ENCODE measurements at places on chromosomes 13 and 19.

- DNase-seq = no peak
These were observed 489.1 kb upstream of the TSHZ3 start for GRCh38 chr19:31838163-31838815.

GRCh38 chr13:30907121-30907861 lies 1.2 kb downstream of the MEDAG start:
- no peak for DNase-seq

- no peak for DNase-seq
These were observed 457.1 kb downstream of the KLF12 start for GRCh38 chr13:73677048-73677601.

DNA sequence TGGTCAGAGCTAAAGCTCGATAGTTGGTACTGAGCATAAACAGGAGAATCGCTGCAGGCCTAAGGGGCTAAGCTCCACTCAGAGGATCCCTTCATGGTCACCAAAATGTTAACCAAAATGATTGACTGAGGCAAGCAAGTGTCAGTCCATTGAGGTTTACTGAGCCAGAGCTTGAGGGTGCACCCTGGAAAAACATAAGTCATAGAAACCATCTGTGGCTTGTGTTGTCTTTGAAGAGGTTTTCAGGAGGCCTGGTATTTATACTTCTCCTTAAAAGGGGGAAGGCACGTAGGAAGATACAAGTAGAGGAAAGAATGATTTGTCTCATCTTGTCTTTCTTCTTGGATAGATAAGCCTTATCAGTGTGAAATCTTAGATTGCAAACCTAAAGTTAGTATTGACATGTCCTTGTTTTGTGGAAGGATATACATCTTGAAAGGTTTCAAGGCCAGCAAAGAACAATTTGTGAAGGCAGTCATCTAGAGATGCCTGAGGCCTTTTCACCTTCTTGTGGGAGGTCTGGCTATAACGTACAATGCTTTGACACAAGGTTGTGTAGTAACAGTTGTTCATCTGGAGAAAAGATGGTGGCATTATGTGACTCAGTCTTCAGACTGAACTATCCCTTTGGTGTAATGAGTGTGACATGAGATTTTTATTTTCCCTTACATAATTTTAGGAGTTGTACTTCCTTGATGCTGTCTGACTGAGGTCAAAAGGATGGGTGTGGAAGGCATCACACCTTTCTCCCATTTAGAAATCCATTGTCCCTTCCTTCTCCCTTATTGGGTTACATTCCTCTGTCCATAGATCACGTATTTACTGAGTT lies 14.7 kb upstream of the CEACAM6 start:
- no peak for DNase-seq

DNA sequence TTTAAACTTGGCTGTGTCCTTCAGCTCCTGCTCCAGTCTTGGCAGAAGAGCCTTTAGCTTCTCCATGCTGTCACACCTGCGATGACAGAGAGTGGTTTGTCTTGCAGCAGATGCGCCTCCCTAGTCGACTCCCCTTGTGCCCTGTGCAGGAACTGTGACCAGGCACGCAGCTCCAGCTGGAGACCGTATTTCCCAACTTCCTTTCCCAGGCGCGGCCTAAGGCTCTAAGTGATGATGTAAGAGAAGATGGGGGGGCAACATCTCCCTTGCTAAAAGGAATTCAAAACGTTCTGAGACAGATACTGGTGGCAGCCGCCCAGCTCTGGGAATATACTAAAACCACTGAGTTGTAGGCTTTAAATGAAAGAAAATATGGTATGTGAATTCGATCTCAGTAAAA lies 16.3 kb downstream of the DCUN1D2 start:
- no peak for DNase-seq

DNA sequence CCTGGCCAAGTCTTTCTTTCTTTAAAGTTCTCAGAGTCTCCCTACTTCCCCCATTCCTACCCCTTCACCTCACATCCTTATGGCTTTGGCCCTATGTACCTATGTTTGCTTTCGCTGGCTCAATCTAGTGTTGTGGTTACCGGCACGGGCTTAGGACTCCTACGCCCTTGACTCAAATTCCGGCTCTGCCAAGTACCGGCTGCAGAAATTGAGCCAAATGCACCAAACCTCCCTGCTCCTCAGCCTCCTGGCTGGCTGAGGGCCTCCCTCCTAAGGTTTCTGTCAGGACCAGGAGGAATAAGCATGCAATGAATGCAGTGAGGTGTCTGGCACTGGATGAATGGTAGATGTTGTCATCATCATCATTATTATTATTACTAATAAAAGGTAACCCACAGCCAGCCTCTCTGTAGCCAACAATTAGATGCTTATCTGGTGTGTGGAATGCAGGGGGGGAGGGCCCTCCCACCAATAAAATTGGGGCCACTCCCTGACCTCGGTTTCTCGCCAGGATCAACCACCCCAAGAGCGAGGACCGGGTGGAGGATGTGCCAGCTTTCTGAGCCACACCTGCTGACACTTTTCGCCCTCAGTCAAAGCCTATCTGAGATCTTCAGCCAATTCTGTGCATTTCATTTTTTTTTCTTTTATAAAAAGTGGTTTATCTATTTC lies 20.7 kb downstream of the KLK5 start:
- DNase-seq = no peak

GRCh38 chr13:42757678-42758420 lies 23.5 kb upstream of the FAM216B start:
- no peak for DNase-seq

GRCh38 chr19:47653856-47654255 lies 44.9 kb downstream of the BICRA start:
- no peak for DNase-seq

DNA sequence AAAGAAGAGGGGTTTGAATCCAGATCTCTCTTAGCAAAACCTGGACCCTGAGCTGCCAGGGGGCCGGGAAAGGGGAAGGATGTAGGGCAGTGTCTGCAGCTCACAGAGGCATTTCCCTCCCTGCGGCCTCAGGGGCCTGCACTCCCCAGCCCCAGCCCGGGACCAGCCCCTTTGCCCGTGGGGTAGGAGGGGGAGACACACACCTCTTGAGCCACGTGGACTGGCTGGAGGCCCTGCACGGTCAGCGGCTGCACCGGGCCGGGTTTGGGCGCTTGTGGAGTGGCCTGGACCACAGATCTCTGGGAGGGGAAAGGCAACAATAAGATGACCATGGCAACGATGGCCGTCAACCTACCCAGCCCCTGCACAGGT lies 26.9 kb downstream of the RFX1 start:
- DNase-seq = no peak

DNA sequence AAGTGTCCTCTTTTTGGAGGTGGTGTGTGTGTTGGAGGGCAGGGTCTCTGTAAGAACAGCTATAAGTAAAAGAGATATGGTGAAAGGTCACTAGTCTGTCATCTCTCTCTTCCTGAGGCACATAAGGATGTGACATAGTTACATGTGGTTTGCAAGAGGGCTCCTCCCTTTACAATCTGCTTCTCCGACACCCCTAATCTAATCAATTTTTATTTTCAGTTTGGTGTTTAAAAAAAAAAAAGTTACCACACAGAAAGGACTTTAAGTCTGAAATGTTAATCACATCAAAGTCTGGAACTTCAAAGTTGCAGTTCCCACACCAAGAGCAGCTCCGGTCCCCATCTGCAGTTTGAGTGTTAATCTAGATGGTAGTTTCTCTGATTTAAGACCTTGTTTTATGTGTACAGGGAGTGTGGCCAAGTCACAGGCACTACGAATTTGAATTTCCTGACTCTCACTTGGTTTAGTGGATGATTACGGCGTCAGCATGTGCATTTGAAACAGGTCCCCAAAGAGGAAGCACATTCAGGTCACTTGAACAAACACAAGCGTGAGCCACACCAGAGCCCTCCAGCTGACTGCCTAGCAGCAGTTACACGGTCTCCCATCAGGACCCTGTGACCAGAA lies 53.1 kb downstream of the FOXO1 start:
- DNase-seq = no peak

Measured in DND-41 (cell line).